ENCODE measurements at places on chromosomes 6 and 20. TPM values are rescaled to one million over a fixed set of nuclear protein-coding genes. Genes with fewer than 3 reads are reported as not detected.

- no peak for DNase-seq
These were observed 75.4 kb downstream of the ADGRB3 start for GRCh38 chr6:68710496-68710895.

- DNase-seq: peak; percentile 72
These were observed 153.8 kb downstream of the CEBPB start for GRCh38 chr20:50344232-50345071.

DNA sequence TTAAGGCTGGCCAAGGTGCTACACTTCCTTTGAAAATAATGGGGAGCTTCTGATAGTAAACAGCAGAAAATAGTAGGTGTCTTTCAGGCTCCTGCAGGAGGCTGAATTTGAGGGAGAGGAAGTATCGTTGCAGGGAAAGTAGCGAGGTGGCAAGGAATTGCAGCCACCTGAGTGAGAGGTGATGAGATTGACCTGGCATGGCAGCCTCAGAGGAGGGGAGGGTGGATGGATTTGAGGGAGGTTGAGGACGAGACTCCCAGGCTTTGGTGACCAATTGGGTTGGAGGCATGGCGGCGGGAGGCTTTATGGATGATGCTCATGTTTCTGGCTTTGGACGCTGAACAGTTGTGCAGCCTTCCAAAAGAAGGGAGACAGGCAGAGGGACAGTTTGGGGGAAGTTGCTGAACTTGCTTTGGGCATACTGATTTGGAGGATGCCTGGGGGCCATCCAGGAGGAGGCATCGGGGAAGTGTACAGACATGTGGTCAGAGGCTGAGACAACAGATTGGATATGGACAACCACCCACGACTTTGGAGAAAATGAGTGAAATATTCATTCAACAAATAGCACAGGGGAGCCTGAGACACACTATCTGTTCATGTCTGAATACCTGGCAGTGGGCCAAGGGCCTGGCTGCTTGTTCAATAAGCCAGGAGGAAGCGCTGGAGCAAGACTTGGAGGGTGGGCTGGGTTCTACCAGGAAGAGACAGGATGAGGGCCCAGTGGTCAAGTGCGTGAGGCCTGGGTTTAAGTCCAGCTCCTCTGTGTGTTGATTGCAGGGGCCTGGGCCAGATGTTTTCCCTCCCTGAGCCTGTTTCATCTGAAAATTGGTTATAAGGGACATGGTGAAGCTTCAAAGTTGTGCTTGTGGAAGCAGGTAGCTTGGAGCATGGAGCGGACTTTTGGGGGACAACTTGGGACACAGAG, 113.2 kb downstream of the CEBPB start:
- DNase-seq: peak; percentile 85

GRCh38 chr20:44033873-44034272, 119.2 kb downstream of the TOX2 start:
- DNase-seq: no peak

DNA sequence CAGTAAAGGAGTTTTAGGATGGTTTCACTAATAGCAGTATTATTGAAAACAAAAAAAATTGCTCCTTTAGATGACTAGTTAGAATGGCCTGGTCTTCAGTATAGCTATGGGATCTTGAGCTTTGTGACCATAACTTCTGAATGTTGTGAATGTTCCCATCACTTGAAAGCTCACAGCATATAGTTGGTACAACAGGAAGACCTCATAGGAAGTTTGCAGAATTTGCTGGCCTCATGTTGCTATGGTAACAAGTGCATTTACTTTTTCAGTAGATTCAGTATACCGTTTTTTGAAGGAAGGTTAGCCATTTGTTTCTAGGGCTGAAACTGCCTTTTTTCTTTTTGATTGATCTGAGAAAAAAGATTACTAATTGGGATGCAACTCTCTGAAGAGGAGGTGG, 8.3 kb downstream of the PHF3 start:
- DNase-seq: no peak

GRCh38 chr6:105568142-105568541, 165.3 kb upstream of the PREP start:
- no peak for DNase-seq

GRCh38 chr6:24504649-24505586, 10.1 kb downstream of the ALDH5A1 start:
- DNase-seq: peak; percentile 80

- DNase-seq: peak; percentile 74
These were observed 40.2 kb upstream of the PXDC1 start for GRCh38 chr6:3791526-3792203.

DNA sequence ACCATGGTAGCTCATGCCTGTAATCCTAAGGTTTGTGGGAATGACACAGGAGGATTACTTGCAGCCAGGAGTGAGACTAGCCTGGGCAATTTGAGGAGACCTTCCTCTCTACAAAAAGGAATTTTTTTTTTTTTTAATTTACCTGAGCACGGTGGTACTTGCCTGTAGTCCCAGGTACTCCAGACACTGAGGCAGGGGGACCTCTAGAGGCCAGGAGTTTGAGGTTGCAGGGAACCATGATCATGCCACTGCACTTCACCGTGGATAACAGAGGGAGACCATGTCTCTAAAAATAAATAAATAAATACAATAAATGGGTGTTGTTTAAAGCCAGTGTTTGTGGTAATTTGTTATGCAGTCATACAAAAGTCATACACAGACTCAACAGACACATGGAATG, 2.4 kb upstream of the HLA-F start:
- peak; percentile 32 for DNase-seq

- DNase-seq: no peak
These were observed 56.2 kb upstream of the EPB41L1 start for GRCh38 chr20:36098364-36098763.

DNA sequence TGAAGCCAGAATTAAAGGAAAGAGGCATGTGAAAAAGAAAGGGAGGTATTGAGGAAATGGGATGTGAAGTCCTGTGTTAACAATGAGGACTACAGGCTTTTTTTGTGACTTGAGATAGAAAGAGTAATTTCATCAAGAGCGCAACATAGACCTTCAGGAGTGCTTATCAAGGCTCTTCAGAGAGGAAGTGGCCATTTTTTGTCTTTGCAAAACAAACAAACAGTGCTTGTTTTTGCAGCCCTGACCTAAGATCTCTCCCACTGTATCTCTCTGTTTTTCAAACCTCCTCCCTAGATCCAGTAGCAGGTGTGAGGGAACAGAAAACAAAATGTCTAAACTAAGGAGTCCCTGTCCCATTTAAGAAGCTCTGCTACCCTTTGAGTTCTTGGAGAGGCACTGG, 710.3 kb upstream of the MARCKS start:
- DNase-seq: no peak

DNA sequence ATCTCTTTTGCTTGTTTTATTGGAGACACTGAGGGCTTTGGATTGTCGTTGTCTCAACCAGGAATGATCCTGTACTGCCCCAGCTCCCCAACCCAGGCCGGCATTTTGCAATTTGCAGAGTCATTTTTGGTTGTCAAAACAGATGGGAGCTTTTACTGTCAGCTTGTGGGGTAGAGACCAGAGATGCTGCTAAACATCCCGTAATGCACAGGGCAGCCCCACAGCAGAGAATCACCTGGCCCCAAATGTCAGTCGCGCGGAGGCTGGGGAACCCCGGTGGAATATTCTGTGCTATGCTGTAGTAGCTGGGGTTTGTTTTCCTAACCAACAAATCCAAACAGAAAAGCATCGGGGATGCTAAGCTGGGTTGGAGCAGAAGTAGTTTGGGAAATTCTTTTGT, 99.7 kb downstream of the TSHZ2 start:
- no peak for DNase-seq

NNAT gene
- total RNA-seq: 2.8 TPM

CRYBG1 gene
- 102 TPM for total RNA-seq

DNA sequence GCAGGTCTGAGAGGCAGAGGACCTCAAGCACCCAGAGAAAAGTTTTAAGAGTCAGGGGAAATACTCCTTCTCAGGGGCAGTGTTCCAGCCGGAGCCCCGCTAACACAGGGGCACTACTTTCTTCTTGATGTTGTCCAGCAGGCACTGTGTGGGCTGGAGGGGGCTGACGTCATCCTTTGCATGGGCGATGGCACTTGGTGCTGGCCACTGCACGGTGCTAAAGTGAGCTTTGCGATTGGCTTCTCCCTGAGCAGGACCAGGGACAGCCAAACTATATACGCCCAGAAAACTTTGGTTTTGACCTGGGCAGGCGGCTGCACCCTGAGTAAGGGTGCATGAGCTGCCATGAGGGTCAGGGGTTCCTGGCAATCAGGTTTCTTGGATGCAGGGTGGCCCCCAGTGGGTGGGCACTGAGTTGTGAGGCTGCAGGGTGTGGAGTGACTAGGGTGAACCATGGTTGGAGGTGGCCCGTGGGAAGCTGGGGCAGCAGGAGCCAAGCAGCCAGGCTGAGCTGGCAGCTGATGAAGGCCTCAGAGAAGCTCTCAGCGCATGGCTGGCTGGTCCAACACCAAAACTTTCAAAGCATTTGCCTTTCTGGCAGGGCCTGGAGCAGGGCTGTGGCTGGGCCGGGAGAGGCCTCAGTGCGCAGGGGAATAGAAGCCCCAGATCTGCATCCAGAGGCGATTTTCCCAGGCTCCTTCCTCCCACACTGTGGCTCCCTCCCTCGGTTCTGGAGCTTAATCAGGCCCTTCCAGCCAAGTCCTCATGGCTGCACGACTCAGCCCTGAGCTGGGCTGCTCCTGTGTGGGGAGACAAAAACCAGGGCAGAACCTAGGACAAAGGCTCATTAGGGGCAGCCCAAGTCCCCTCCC, 18.3 kb downstream of the MRPS18A start:
- DNase-seq: peak; percentile 89

- DNase-seq: no peak
These were observed 3.0 kb downstream of the ENPP3 start for GRCh38 chr6:131640100-131640499.

- DNase-seq: no peak
These were observed 61.0 kb downstream of the NUDT3 start for GRCh38 chr6:34331371-34332050.

GRCh38 chr20:58693226-58694006, 816 bp downstream of the NPEPL1 start:
- no peak for DNase-seq

GPR63 gene
- 0.34 TPM for total RNA-seq

NKX2-2 gene
- not detected for total RNA-seq

DNA sequence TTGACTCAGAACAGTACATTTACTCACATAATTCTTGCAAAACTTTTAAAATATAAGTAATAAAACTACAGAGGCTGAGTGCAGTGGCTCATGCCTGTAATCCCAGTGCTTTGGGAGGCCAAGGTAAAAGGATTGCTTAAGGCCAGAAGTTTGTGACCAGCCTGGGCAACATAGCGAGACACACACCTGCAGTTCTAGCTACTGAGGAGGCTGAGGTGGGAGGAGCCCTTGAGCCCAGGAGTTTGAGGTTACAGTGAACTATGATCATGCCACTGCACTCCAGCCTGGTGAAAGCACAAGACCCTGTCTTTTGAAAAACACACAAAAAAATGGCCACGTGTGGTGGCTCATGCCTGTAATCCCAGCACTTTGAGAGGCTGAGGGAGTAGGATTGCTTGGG, 21.8 kb upstream of the MYO6 start:
- no peak for DNase-seq

DNA sequence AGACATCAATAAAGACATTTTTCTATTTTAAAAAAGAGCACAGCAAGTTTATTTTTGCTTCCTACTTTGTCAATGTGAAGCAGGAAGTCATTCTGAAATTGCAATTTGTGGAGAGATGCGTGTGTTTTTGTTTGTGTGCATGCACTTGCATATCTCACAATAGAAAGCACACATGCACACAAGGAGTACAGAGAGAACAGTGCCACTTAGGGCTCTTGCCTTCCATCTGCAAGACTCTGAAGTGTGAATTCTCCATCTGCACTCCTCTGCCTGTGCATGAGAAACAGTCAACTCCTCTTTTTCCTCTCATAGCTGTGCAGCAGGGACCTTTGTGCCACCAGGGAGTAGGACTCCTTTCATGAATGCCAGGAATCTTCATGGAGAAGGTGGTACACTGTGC, 316.3 kb upstream of the CNR1 start:
- DNase-seq: no peak

DNA sequence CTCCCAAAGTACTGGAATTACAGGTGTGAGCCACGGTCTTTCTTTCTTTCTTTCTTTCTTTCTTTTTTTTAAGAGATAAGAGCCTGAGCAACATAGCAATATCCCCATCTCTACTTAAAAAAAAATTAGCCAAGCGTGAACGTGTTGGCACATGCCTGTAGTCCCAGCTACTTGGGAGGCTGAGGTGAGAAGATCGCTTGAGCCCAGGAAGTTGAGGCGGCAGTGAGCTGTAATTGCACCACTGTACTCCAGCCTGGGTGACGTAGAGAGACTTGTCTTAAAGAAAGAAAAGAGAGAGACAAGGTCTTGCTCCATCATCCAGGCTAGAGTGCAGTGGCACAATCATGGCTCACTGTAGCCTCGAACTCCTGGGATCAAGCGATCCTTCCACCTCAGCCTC, 162.0 kb upstream of the MLN start:
- DNase-seq: peak; percentile 36

FAM217A gene
- not detected for total RNA-seq

DNA sequence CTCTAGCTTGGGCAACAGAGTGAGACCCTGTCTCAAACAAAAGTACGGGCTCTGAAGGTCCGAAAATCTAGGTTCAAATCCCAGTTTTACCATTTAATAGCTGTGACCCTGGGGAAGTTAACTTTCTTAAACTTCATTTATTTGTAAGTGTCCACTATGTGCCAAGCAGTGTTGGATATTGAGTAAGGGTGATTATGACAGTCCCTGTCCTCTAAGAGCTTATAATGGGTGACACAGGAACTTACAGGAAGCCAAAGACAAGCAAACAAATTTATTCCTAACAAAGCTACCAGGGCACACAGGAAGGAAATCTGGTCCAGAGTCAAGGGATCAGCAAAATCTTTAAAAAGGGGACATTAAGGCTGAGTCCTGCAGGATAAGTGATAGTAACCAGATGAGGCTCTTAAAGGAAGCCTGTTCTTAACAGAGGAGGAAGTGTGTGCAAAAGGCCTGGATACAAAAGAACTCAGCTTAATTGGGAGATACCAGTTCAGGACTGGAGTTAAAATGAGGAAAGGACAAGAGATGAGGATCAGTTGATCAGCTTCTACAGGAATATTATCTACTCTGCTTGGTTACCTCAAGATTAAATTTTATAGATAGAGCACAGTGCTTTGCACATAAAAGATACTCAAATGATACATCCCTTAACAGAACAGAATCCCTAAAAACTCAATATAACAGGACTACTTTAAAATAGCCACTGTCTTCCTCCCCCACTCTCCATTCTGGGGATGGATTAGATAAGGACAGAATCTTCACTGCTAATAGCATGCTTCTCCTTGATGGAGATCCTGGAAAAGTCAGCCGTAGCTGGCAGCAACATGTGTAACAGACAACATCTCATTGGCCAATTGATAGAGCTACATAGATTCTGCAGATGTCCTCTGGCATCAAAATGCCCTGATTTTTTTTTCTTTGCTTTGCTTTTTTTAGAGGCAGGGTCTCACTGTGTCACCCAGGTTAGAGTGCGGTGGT, 6.1 kb downstream of the SNX3 start:
- no peak for DNase-seq

- DNase-seq: no peak
These were observed 13.6 kb upstream of the GATA5 start for GRCh38 chr20:62489186-62489931.

OXT gene
- total RNA-seq: not detected

BPIFA3 gene
- total RNA-seq: not detected

- DNase-seq: no peak
These were observed 975 bp downstream of the SIRT5 start for GRCh38 chr6:13575377-13575775.
